ENCODE measurements at places on chromosomes 3 and 15.

GRCh38 chr15:100430411-100430810 is 88.6 kb upstream of the ADAMTS17 start:
- DNase-seq, result no peak

DNA sequence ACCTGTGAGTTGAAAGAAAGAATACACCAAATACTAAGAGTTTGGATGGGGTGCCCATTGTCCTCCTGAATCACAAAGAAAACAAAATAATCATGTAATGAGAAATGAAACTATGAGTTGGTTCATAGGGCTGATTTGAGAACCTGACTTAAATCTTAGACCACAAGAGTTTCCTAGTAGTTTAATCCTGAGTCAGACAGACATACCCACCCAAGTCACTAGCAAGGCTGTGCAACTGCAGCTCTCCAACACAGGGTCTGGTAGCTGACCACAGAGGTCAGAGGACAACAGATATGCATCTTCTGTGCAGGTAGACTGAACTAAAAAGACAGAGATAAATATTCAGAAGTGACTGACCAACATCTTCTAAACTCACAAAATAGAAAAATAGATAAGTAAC is 296.3 kb upstream of the TMCO5A start:
- DNase-seq, result no peak

DNA sequence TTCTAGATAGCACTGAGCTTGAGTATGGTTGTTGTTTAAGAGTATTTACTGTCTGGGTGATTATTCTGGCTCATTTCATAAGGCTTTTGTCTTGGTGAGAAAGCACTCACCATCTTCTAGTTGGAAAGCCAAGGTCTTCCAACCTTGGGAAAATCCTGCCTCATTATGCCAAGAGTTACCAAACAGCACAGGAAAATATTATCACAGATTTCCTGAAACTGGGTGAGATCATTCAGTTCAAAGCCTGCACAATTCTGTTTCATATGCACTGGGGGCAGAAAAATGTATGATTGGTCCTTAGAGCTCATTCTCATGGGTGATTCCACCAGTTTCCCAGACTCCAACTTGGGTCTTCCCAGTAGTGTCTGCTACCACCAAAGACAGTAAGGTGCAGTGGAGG is 291.8 kb downstream of the RORA start:
- DNase-seq, result no peak

DNA sequence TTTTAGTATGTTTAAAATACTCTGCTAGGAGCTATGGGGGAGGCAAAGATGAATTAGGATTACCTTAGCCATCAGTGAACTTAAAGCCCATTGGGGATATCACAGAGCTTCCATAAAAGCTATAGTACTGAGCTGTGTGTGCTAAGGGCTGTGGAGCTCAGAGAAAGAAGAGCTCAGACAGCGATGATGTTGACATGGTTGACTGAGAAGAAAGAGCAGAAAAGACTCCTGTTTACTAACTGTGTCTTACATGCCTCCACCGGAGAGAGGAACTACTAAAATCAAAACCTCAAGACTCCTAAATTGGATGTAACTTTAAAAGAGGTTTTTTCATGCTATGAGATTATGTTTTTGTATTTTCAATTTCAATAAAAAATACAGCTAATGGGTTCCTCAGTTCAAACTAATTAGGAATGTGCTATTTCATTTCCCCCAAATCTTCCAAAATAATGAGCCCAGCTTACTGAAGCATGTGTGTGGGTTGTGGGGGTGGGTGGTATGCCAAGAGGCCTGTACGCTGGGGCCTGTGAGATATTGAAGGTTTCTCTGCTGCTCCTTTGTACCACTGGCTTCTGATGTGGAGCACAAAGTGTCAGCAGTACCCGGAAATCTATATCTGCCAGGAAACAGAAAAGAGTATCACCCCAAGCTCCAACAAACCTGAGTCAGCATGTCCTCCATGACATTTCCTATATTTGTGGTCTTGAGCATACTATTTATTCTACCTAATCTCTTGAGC is 22.7 kb downstream of the DGKG start:
- no peak for DNase-seq

GRCh38 chr3:41683666-41684350 is 278.1 kb downstream of the ULK4 start:
- no peak for DNase-seq

DNA sequence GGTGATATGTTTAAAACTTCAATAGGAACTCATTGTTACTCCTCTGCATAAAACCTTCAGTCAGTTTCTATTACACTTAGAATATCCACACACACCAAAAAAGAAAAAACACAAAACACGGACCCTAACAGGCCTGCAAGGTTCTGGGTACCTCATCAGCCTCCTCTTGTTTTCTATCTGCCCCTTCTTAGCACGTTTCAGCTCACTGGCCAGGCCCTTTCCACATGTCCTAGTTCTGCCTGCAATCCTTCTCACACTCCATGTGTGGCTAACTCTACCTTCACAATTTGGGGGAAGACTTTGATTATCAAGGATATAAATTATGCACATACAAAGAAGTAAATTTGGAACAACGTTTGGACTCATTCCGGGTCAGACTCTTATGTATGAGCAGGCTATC is 376.3 kb downstream of the LSAMP start:
- no peak for DNase-seq

GRCh38 chr3:2802429-2802828 is 307.7 kb downstream of the IL5RA start:
- no peak for DNase-seq

DNA sequence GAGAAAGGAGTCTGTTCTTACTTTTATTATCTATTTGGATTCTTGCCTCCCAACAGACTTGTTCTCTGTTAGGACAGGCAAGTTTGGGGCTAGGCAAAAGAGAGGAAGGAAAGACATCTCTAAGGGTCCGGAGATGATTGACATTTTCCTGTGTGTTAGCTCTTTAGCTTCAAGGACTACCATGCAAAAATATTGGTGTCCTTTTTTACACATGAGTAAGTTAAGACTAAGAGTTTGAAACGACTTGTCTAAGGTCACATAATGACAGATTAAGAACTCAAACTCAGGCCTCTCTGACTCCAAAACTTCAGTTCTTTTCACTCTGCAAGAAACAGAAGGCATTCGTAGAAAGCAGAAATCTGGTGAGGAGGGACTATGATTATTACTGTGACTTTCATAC is 5.9 kb downstream of the LMCD1 start:
- no peak for DNase-seq

DNA sequence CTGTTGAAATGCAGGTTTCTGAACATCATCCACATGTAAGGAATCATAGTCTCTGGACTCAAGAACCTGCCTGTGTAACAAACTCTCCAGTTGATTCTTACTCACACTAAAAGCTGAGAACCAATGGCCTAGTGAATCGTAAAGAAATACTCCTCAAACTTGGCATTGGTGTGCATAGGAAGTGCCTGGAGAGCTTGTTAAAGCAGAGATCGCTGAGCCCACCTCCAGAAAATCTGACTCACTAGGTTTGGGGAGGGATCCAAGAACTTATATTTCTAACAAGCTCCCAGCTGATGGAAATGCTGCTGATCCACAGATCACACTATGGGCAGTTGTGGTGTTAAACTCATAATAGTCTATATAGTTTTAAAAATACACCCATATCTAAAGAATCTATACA is 55.8 kb upstream of the LMCD1 start:
- no peak for DNase-seq

- DNase-seq, result no peak
Measured at GRCh38 chr3:42165211-42165610, 74.1 kb downstream of the TRAK1 start.

- DNase-seq, result no peak
Measured at GRCh38 chr3:121995161-121996137, 26.6 kb downstream of the ILDR1 start.

GRCh38 chr15:50735156-50735555 is 30.4 kb downstream of the SPPL2A start:
- DNase-seq, result no peak

GRCh38 chr3:42892169-42892568 is 13.8 kb upstream of the ZNF662 start:
- DNase-seq, result no peak

DNA sequence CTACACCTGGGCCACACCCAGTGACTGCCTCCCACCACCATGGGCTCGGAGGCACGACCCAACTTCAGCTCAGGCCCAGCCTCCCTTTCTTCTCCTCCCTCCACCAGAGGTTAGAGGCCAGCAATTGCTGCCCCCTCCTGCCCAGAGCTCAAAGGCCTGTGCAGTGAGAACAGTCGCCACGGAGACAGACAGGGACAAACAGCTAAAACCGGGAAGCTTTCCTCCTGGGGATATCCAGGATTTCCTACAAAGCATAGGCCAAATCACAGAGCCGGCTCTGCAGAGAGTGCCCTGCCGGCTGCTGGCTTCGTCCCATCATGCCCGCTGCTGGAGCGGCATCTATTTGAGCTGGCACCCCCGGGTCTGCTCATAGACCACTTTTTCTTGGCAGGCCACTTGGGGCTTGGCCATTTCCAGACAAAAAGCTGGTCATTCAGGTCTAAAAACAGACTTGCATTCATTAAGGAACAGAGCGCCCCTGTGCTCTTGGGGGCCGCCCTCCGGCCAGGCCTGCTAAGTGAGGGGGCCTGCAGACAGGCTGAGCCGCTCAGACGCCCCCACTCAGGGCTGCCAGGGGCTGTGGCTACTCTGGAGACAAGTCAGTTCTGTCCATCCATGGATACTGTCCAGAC is 17.5 kb downstream of the GRAMD2A start:
- DNase-seq, result no peak

DNA sequence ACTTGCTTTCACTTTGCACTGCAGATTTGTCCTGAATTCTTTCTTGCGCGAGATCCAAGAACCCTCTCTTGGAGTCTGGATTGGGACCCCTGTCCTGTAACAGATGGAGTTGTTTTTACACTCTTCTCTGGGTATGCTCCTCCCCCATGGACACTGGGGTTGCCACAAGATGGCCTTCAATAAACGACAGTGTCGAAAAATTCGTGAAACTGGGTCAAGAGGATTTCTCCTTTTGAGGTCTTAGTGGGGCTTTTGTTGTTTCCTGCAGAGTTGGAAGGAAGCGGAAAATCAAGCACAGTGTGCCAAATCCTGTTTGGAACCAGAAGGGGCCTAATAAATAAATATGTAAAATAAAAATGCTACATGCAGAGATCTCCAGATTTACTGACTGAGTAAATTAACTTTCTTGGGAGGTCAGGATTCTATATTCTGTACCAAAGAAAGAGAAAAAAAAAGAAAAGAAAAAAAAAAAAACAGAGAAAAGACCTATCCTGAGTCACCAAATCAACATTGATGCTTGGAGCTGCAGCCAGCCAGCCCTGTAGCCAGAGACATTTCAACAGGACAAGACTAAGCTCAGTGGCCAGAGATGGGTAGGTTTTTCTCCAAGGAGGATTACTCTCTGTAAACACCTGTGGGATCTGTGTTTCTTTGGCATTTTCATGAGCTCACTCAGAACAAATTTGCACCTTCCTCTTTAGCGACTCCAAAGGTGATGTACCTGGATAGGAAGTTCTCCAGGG is 24.8 kb downstream of the CCDC80 start:
- no peak for DNase-seq

- no peak for DNase-seq
Measured at GRCh38 chr3:52923963-52924362, 26.6 kb upstream of the STIMATE start.

DNA sequence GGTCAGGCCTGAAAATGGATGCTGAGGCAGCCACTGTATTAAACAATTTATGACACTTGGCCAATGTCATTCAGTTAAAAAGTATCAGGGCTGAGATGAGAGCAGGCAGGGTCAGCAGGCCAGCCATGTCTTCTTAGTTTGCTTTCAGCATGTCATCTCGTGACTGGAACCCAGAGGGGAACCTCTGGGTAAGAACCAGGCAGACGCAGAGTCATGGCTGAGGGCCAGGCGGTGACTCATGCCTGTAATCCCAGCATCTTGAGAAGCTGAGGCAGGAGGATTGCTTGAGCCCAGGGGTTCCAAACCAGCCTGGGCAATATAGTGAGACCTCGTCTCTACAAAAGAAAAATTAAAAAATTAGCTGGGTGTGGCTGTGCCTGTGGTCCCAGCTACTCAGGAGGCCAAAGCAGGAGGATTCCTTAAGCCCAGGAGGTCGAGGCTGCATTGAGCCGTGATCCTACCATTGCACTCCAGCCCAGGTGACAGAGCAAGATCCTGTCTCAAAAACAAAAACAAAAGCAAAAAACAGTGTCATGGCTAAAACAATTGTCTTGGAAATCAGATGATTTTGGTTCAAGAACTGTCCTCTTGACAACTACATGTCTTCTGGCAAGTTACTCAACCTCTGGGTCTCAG is 11.7 kb downstream of the BCL2L10 start:
- no peak for DNase-seq

DNA sequence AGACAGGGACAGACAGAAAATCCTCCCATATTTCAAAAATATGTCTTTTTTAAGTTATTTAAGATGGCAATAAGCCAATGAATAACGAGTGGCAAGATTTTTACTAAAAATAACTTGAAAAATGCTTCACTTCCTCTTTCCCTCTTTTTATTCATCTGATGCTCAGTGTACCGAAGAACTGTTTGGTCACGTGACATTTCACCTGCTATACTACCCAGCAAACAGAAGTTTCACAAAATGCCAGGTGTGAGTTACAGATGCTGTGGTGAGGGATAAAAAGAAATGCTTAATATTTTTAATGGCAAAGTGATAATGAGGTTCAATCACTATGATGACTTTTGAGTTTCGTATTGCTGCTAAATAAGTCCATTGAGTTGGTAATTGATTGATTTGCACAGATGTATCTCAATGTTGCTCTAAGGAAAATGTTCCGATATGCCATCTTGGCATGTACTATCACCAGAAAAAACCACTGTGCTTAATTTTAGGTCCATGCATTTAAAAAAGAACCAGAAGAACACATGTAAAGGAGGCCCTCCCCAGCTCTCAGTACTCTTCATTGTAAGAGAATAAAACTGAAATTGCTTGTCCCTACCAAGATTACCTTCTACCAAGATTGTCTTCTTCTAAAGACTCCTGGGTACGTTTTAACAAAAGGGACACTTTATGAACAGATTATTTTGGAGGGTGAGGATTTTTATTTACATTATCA is 26.0 kb upstream of the SEC62 start:
- no peak for DNase-seq

DNA sequence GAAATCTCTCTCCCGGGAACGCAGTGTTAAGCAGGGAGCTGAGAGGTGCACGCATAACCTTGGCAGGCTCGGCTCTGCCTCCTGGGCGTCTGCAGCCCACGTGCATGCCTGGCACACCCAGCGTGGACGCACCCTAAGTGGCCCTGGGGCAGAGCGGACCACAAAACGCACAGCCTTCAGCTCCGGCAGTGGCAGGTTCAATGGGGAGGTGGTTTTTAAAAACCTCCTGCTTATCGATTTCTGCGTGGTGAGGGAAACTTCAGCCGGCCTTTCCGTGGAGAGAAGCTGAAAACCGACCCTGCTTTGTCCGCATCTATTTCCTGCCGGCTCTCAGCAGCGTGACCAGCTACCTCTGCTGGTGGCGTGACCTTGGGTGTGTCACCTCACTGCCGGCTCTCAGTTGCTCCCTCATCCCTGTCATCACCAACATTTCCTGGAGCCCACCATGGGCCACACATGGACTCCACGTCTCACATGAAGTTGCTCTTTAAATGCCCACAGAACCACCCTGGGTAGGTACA is 134.8 kb upstream of the MEF2A start:
- no peak for DNase-seq

DNA sequence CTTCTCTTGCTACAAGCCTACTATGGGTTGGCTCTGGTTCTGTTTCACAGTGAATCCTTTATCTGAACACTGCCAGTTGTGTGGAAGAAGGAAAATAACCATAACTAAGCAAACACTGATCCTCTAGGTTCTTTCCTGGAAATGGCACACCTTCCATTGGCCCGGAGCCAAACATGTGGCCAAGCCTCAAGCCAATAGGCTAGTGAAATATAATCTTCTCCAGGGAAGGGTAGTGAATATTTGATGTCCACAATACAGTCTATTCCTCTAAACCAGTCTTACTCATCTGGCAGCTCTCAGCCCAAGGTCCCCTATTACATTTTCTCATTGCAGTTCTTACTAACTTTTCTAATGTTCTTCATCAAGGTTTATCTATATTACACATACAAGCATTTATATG is 921.3 kb downstream of the TUSC7 start:
- DNase-seq, result no peak
